ENCODE measurements at places on chromosomes 1 and 21. TPM values are rescaled to one million over a fixed set of nuclear protein-coding genes. Genes with fewer than 3 reads are reported as not detected.

Gene PRKAA2
- 1.5 TPM for total RNA-seq

Gene CD5L
- not detected for total RNA-seq

Gene RGS13
- not detected for total RNA-seq

Gene FCRL2
- total RNA-seq = not detected

Gene CEP170
- 24.8 TPM for total RNA-seq

Gene PPP2R5A
- 23.0 TPM for total RNA-seq

Gene ADAMTS5
- total RNA-seq = not detected

Gene LRRC38
- total RNA-seq = 0.11 TPM

Gene CFHR5
- total RNA-seq = not detected

Gene PDE9A
- total RNA-seq = 1.2 TPM

Gene AMY1C
- not detected for total RNA-seq

Gene MLLT11
- 13.5 TPM for total RNA-seq

Gene TMEM200B
- 0.10 TPM for total RNA-seq

Gene LCA5L
- 1.3 TPM for total RNA-seq

Gene FLVCR1
- total RNA-seq = 12.7 TPM

Gene CPT2
- total RNA-seq = 9.3 TPM

Gene SLC30A1
- total RNA-seq = 20.0 TPM

Gene KLF17
- 0.50 TPM for total RNA-seq

Gene KISS1
- 0.38 TPM for total RNA-seq

Gene CPLANE2
- total RNA-seq = 3.2 TPM

Gene AIRE
- total RNA-seq = not detected

Measured in A549 treated with AZD2906 at 1 μM for 4 hours (cell line).